ENCODE measurements at places on chromosomes 6 and 20.

DNA sequence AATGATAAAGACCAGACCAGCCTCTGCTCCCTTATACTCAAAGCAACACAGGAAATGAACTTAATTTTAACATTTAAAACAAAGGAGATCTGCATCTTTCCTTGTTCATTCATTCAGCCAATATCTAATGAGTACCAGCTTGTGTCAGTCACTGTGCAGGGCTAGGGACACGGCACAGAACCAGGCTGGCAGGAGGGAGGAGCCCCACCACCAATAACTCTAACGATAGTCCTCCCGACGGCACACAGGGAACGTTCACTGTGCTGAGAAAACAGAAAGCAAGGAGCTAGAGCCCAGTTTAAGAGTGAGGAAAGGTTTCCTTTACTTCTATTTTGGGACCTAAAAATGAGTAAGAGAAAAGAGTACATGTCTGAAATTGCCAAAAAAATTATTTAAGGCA, 9.9 kb downstream of the ETV7 start:
- no peak for DNase-seq

DNA sequence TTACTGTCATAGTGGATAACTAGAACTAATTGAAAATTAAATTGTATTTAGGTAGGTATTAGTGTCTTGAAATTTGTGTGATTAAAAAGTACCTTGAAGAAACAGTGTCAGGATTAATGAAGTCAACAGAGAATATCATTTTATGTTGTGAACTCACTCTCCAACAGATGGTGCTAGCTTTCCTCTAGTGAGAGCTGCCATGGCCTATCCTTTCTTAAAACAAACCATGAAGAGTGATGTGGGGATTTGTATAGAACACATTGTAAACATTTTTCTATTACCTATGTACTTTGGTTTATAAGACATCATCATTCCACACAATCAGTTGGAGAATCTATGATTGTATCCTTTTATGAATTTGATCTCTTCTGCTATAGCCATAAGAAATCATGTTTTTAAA, 4.8 kb upstream of the SRSF12 start:
- peak; percentile 40 for DNase-seq

DNA sequence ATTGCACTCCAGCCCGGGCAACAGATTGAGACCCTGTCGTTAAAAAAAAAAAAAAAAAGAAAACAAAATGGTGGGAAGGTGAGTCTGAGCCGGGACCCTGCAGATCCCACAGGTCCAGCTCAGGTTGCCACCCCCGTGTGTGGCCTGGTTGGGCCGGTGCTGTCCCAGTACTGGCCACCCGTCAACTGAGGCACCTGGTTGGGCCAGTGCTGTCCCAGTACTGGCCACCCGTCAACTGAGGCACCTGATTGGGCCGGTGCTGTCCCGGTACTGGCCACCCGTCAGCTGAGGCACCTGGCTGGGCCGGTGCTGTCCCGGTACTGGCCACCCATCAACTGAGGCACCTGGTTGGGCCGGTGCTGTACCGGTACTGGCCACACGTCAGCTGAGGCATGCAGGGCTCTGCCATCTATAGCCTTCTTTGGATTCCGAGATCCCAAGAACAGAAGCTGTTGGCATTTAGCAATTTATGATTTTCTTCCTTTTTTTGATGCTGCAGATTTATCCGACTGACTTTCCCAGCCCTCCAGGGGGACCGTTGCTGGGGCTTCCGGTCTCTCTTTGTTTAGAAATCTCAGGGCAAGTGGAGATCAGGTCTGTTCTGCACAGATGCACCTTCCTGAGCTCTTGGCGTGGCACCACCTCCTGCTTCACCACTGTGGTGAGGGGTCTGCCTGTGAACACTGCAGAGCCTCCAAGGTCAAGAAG, 113.8 kb downstream of the SYCP2 start:
- no peak for DNase-seq

DNA sequence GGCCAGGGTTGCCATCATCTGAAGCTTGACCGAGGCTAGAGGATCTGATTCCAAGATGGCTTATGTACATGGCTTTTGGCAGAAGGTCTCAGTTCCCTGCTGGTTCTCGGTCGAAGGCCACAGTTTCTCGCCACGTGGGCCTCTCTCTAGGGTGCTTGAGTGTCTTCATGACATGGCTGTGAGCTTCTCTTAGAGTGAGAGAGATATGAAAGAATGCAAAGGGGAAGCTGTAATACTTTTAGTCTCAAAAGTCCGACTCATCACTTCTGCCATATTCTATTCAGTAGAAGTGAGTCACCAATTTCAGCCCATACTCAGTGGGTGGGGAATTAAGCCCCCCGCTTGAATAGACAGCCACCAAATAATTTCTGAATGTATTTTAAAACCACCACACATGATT, 94.2 kb downstream of the UTRN start:
- no peak for DNase-seq

DNA sequence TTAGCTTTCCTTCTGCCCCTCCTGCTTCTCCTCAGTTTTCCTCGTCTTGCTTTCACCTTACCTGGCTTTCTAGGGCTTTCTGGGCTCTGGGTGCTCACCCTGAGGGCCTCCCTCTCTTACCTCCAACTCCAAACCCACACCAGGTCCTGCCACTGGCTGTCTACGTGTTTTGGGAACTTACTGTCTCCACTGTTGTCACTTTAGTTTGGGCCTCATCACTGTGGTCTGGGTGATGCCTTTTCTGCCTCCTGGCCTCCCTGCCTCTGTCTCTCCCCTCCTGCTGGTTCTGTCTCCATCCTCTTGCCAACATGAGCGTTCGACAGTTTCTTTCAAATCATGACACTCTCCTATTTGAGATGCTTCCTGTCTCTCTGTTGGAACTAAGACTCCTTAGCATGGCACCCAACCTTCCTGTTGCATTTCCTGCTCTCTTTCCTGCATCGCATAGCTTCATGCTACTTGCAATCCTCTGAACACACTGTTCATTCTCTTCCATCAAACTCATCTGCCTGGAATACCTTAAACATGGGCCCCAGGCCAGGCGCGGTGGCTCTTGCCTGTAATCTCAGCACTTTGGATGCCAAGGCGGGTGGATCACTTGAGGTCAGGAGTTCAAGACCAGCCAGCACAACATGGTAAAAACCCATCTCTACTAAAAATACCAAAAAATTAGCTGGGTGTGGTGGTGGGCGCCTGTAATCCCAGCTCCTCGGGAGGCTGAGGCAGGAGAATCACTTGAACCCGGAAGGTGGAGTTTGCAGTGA, 5.5 kb downstream of the CD40 start:
- DNase-seq = no peak

- DNase-seq = no peak
Observed at GRCh38 chr6:54602591-54602990, 244.0 kb upstream of the FAM83B start.

DNA sequence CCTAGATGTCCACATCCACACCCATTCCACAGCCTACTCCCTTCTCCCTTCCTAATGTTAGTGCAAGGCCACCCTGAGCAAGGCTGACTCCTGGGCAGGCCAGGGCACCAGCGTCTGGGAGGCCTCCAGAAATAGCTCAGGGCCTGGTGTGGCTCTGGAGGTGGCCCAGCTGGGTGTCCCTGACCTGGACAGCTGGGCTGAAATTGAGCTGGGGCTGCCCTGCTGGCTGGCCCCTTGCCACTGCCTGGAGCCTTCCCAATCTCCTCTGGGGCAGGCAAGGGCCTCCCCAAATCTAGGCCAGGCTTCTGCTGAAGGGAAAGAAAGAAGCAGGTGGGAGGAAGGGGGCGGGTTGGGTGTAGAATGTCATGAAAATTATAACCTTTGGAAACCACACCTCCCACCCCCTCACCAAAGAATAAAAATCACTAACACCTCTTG, 2.1 kb downstream of the FAM110A start:
- DNase-seq = no peak

- DNase-seq = no peak
Observed at GRCh38 chr6:89888871-89889270, 5.4 kb upstream of the GJA10 start.

GRCh38 chr6:6179858-6180623, 140.4 kb downstream of the F13A1 start:
- no peak for DNase-seq

GRCh38 chr6:113466526-113466925, 390.6 kb upstream of the MARCKS start:
- no peak for DNase-seq

GRCh38 chr6:55560290-55560885, 18.6 kb downstream of the HMGCLL1 start:
- DNase-seq = no peak

GRCh38 chr20:38804682-38805501, 605 bp upstream of the PPP1R16B start:
- no peak for DNase-seq

GRCh38 chr20:47173596-47174216, 182.8 kb downstream of the ZMYND8 start:
- no peak for DNase-seq

- no peak for DNase-seq
Observed at GRCh38 chr6:36904114-36904513, 18.4 kb downstream of the C6orf89 start.

DNA sequence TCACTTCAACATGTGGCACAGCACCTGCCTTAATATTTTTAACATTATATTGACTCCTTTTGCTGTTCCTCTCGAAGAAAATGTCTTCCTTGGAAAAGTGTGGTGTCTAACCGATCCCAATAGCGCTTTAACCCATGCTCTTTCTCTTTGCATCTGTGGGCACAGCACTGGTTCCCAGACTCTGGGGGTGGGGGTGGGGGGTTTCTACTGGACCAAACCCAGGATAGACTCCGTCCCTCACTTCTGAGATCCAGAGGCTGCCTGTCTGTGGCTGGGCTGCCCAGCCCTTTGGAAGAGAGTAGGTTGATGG, 3.9 kb upstream of the ZNF292 start:
- no peak for DNase-seq

- no peak for DNase-seq
Observed at GRCh38 chr6:69263297-69263696, 533.5 kb downstream of the LMBRD1 start.

DNA sequence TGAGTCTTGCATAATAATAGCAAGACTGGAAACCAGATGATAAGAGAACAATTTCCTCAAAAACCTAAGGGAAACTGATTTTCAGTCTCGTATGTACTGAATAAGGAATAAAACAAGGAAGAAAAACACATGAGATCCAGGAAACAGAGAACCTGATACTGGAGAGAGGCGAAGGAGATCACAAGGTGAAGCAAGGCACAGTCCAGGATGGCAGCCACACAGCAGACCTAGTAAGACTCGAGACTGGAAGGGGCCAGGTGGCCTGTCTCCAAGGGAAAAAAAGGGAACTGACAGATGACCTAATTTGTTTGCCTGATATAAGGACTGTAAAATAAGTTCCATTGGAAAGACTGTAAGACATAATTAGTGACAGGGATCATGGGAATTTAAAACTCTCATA, 71.1 kb downstream of the TASP1 start:
- no peak for DNase-seq

- DNase-seq = no peak
Observed at GRCh38 chr20:60060593-60060992, 102.4 kb downstream of the CDH26 start.

- DNase-seq = no peak
Observed at GRCh38 chr20:52054123-52054522, 137.5 kb downstream of the ZFP64 start.

- no peak for DNase-seq
Observed at GRCh38 chr6:41901882-41902519, 6.8 kb upstream of the USP49 start.

DNA sequence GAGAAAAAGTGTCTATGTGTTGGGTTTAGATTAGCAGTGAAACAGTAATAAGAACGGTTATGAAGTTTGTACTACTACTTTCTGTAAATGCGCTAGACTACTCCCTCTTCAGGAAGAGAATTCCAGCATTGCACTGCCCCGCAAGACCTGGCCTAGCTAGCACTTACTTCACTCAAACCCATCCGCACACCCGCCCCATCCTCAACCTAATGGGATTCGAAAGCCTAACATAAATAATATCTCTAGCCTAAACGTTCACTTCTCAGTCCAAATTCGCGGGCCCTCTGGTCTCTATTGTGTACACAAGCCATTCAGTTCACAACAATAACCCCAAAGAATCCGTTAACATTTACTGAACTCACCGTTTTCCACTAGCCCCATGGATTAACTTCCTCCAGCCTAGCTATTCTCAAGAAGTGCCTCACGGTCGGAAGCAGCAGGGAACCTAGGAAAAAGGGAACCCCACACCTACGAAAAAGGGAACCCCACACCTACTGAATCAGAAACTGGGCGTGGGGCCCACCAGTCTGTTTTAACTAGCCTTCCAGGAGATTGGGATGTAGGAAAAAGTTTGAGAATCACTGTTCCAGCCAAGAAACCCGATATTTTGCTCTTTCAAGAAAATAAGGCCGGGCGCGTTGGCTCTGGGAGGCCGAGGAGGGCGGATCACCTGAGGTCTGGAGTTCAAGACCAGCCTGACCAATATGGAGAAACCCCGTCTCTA, 45.4 kb upstream of the BTN3A2 start:
- no peak for DNase-seq

- no peak for DNase-seq
Observed at GRCh38 chr20:1364106-1364505, 28.7 kb downstream of the FKBP1A start.

- no peak for DNase-seq
Observed at GRCh38 chr6:26336355-26337198, 28.4 kb upstream of the BTN3A2 start.

DNA sequence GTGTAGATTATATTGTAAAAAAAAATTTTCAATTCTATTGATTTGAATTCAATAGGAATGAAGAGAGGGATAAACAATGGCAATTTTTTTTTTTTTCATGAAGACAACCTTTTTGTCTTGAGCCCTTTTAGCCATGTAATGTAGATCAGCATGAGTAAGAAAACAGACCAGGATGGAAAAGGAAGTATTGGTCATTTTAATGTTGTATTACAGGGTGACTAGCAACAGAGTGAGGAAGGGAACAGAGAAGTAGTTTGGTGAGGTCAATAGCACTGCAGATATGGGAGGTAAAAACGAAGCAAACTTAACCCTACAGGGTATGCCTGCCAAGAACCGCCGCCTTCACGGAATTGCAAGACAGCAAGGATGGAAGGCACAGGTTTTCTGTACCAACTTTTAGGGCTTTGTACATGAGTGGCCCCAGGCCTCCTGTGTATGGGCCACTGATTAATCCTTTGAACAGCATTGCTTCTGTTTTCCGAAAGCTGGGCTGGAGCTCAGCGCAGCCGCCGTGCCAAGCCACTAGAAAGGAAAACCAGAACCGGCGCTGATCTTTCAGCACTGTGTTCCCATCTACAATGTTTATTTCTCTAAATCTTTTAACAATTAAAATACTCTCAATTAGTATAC, 383.7 kb downstream of the CENPW start:
- no peak for DNase-seq

- no peak for DNase-seq
Observed at GRCh38 chr20:39395478-39396291, 433.5 kb downstream of the DHX35 start.

GRCh38 chr6:128070406-128070805, 169.5 kb upstream of the THEMIS start:
- DNase-seq = no peak

- DNase-seq = no peak
Observed at GRCh38 chr6:57134954-57135353, 37.2 kb upstream of the BAG2 start.

- no peak for DNase-seq
Observed at GRCh38 chr6:136822046-136822375, 381 bp upstream of the PEX7 start.

DNA sequence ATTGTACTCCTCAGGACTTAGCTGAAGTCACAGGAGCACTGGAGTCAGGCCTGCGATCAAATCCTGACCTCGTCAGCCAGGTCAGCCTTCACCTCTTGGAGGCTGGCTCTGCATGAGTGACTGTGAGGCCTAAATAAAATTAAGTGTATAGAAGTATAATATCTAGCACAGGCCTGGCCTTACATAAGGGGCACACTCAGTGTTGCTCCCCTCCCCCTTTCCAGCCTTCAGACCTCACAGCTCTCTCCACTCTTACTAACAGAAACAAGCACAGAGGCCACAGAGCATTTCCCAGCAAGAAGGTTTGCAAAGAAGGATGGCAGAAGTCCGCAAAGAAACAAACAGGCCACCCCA, 84.8 kb downstream of the TRERF1 start:
- DNase-seq = no peak
